ENCODE measurements at places on chromosomes 1 and 21.

DNA sequence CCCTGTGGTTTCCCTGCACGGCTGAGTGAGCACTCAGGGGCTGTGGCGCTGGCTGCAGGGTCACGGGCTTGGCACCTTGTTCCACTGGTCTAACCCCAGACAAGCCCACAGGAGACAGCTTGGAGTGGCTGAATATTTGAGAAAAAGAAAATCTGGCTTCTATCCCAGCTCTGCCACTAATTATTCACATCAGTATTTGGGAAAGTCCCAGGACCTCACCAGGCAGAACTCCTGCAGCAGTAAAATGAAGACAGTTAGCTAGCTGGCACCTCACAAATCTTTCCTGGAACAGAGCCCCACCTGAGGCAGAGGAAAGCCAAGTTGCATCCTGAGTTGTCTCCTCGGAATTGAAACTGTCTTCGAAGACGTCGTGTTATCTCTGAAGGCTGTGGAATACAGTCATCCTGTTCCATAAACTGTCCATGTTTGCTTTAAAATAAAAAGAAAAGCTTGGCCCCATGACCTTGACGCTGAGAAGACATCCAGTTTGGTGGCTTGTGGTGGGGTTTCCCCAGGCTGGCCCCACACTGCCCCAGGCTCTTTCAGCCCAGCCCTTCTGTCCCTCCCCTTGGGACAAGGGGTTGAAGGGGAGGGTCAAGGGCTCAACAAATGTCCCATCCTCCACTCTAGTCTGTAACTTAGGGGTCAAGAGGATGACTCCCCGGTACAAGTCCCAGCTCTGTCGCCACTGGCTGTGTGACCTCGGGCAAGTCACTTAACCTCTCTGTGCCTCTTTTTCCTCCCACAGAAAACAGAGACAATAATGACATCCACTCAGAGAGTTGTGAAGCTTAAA, 93.8 kb upstream of the TMPRSS2 start:
- ATAC-seq, result no peak

- no peak for ATAC-seq
Observed at GRCh38 chr1:227766015-227766634, 30.9 kb downstream of the SNAP47 start.

DNA sequence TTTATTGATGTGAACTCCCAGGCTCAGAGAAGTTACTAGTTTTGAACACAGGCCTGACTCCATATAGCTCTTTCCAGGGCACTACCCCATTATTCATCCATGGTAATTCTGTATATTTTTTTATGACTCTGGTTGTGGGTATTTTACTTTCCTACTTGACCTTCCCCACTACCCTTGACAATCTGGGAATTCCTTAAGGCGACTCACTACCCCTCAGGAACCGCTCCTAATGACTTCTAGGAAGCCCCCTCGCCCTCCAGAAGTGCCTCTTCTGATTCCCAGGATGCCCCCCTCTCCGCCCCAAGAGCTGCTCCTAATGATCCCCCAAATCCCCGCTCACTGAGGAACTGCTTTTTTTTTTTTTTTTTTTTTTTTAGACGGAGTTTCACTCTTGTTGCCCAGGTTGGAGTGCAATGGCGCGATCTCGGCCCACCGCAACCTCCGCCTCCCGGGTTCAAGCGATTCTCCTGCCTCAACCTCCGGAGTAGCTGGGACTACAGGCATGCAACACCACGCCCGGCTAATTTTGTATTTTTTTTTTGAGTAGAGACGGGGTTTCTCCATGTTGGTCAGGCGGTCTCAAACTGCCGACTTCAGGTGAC, 972 bp upstream of the KDM4A start:
- ATAC-seq, result no peak

DNA sequence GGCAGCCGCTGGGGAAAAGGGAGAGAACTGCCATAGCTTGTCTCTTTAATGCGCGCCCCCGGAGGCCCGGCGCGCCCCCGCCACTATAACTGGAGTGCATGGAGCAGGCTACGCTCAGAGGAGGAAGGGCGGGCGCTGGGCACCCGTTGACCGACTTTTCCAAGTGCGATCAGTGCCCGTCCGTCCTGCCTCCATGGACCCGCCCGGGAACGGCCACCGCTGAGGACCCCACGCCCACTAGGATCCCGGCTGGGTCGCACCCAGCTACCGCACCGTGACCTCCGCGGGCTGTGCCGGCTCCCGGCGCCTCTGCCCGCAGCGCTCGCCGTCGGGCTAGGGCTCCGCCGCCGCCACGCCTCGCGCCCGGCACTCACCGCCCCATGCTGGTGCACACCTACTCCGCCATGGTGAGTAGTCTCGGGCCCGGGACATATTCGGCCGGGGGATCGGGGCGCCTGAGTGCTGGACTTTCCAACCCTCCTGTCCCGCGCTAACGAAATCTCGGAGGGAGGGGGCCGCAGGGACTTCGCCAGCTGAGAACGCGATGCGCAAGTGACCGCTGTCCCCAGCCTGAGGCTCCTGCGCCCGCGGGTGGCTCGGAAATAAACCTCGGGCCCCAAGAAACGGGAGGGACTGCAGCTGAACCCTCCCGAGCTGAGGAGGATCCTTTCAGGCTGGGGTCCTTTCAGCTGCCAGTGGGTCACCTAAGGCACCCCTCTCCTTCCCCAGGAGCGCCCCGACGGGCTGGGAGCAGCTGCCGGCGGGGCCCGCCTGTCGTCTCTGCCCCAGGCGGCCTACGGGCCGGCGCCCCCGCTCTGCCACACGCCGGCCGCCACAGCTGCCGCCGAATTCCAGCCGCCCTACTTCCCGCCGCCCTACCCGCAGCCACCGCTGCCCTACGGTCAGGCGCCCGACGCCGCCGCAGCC, at the start of gene TFAP2E:
Gene TFAP2E, plus strand, starts transcription at position 117 of the 927 bp plus-strand sequence. Its CDS starts 264 bp downstream, at position 381.
- ATAC-seq, result peak; percentile 26

DNA sequence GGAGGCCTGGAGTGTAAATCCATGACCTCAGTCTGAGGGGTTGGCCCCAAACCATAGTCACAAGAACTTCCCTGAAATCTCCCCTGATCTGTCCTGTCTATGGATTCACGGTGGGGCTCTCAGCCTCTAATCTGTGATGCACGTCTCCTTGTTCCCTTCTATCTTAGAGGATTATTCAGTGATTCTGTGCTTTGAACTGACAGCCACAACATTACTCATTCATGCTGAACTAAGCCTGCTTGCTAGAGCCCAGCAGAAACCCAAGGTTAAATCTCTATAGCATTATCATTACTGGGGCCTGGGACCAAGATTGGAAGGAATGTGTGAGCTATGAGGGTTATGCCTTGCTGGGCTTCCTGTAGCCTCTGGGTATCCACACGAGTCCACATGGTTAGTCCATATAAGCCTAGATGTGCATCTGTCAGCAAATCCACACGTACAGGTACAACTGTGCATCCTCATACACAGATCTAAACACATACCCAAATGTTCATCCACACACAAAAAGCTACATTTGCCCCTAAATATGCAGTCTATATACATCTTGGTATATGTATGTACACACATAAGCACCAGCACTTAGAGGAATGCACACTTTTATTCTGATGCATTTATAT, 22.4 kb upstream of the MAGOH start:
- ATAC-seq, result no peak

DNA sequence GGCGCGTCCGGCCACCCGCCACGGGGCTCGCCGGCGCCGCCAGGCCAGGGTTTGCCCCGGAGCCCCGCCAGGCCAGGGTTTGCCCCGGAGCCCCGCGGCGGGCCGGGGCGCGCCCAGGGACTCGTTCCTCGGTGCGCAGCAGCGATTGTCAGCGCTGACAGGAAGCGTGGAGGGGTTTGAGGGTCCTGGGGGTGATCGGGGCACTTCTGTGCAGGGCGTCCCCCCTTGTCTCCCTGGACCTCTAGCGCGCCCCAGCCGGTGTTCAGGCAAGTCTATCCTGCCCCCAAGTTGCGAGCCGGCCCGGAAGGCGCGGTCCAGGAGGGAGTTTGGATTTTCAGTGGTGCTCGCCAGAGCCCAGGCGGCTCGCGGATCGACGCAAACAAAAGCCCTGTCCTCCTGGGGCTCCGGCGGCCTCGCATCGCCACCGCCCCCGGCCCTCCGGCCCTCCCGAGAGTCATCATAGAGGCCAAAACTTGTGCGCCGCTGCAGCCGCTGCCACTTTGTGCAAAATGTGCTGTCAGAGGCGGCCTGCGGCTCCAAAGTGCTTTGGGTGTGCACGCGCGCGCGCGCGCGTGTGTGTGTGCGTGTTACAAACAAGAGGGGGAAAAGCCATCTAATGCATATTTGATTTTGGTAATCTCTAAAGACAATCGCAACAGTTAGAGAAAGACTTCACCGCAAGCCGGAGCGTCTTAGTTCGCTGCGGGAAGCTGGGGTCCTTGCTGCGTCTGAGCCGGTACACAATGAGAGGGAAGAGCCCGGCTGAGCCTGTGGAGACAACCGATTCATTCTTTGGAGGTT, 1.0 kb downstream of the ROR1 start:
- peak; percentile 43 for ATAC-seq

DNA sequence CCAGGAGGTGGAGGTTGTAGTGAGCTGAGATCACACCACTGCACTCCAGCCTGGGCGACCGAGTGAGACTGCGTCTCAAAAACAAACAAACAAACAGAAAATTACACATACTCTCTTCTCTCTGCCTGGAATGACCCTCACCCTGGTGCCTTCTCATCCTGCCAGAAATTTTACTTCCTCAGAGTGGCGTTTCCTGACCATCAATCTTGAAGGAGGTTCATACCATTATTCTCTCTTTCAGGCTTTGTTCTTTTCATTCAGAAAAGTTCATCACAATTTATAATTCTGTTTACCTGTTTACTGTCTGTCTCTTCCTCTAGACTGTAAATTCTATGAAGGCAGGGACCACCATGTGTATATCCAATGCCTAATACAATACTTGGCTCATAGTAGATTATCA, 79.3 kb downstream of the RPS6KA1 start:
- no peak for ATAC-seq

GRCh38 chr1:9280015-9280860, 12.5 kb upstream of the SPSB1 start:
- peak; percentile 87 for ATAC-seq

DNA sequence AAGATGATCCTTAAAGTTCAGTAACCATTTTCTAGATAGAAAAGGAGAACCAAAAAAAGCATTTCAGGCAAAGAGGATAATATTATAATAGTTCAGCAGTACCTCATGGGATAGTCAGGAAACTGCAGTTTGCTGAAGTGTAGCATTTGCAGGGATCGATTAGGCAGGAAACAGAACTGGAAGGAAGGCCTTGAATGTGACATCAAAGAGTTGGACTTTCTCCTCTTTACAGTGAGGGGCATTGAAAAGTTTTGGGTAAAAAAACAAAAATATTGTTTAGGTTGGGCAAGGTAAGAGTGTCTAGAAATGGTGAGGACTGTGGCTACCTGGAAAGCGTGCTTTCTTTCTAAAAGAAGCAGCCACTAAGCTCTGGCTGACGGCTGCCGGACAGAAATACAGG, 8.0 kb upstream of the IRF6 start:
- no peak for ATAC-seq

- ATAC-seq, result peak; percentile 93
Observed at GRCh38 chr1:1157426-1157913, 16.2 kb upstream of the TTLL10 start.

GRCh38 chr1:30726236-30726635, 2.9 kb upstream of the MATN1 start:
- no peak for ATAC-seq

DNA sequence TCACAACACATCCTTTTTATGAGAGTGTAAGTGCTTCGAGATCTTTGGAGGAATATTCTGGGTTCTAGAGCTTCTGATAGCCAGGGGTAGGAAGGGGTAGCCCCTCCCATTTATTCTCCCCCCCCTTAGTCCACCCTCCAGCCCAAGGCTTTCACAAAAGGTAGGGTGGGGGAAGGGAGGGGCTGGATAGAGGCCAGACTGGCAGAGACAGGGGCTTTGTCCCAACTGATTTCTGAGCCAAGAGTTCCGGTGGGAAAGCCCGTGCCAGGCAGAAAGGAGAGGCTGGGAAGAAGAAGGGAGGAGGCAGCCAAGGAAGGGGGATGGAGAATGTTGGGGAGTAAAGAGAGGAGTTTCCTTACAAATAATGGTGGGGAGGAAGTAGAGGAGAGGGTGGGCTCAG, 3.1 kb downstream of the BCAN start:
- no peak for ATAC-seq

- ATAC-seq, result no peak
Observed at GRCh38 chr1:24935615-24936484, 5.8 kb upstream of the RUNX3 start.

DNA sequence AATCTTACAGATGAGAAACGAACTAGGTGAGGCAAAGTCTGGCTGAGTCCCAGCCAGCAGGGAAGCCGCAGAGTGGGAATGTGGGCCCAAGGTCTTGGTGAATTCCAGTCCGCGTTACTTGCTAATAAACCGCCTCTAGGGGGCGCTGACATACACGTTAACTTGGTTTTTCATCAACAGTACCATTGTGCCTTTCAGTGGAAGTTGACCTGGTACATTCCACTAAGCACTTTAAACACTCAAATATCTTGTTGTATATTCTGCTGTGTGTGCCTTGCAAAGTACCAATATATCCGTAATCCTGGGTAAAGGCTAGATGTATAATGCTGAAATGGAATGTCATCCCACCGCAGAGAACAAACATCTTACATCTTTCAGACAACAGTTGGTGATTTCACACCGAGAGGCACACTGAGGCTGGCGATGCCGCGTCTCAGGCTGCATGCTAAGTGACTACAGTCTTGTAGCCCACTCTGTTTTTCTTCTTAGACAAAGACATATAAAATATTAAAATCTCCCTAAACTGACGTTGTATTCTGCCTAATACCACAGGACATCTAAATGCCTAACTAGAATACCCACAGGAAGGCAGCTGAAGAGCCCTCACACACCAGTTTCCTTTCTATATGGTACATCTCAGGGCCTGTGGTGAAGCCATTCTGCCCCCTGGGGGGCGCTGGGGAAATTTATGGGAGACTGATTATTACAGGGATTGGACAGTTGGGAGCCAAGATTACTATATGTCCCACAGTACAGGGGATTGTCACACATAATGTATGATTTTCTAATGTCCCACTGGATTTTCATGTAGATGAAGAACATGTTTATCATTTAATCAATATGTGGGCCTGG, 49.2 kb upstream of the C1orf198 start:
- ATAC-seq, result peak; percentile 78

DNA sequence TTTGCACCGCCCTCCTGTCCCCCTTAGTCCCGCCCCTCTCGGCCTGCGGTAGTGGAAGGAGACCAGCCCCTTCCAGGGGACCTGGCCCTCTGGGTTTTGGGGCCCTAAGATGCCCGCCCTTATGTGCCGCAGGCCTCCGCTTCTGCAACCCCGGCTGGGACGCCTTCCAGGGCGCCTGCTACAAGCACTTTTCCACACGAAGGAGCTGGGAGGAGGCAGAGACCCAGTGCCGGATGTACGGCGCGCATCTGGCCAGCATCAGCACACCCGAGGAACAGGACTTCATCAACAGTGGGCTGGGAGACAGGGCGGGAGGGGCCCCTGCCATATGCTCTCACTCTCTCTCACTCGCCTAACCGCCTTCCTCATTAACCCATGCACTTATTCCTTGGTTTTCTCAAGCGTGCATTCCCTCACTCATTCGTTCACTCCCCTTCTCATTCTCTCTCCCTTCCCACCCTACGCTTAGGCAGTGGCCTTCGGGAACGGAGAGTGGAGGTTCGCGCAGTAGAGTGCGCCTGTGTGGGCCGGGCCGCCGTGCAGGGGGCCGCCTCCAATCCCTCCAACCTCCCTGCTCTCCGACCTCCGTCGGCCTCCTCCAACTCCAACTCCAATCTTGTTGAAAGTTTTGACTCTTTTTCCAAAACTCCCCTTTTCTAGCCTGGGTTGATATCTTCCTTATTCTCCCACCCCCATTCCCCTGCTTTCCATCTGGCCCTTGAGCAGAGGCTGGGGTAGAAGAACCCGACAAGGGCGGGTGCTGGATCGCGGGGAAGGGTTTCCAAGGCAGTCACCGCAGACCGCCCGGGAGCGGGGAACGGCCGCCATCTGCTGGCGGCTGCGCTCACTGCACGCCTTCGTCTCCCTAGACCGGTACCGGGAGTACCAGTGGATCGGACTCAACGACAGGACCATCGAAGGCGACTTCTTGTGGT, 15.2 kb downstream of the BCAN start:
- peak; percentile 65 for ATAC-seq

All from gastroesophageal sphincter (tissue), 4 donors.